ENCODE measurements at places on chromosomes 1 and 21.

DNA sequence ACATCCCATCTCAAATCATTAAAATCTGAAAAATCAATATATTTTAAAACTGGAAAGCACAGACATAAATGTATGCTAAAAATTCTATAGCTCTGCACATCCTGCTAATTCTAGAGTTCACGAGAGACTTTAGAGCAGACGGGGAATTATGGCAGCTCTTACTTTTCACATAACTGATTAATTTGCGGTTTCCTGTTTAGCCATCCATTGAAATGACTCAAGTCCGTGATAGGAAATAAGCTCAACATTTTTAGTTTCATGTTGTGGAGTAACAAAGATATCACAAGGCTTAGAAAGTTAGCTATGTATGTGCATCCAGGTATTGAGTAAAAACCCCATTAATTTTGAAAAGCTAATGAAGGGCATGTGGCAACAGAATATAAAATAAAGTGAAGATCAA lies 123.2 kb downstream of the SMYD2 start:
- no peak for DNase-seq

GRCh38 chr1:3787349-3787715 lies 9.0 kb downstream of the LRRC47 start:
- DNase-seq = no peak

GRCh38 chr1:48908606-48909005 lies 131.9 kb upstream of the BEND5 start:
- no peak for DNase-seq

GRCh38 chr21:17929510-17929909 lies 110.4 kb upstream of the C21orf91 start:
- no peak for DNase-seq

DNA sequence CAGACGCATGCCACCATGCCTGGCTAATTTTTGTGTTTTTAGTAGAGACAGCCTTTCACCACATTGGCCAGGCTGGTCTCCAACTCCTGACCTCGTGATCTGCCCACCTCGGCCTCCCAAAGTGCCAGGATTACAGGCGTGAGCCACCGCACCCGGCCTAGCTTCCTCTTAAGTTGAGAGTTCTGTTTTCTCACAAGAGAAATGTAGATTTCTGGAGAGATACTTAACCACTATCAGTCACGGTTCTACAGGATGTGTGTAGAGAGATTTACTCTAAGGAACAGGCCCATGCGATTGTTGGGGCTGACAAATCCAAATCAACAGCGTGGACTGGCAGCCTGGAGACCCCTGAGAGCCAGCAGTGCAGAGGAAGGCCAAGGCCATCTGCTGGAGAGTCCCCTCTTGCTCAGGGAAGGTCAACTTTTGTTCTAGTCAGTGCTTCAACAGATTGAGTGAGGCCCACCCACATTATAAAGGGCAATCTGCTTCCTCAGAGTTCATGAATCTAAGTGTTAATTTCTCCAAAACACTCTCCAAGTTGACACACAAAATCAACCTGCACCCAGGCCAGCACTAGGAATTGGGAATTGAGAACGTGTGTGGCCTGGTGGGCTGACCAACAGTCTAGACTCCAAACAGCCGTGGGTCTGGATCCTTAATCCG lies 38.7 kb downstream of the CHAF1B start:
- DNase-seq = no peak

- DNase-seq = no peak
These were observed 512.7 kb upstream of the ZRANB2 start for GRCh38 chr1:71593523-71593922.

DNA sequence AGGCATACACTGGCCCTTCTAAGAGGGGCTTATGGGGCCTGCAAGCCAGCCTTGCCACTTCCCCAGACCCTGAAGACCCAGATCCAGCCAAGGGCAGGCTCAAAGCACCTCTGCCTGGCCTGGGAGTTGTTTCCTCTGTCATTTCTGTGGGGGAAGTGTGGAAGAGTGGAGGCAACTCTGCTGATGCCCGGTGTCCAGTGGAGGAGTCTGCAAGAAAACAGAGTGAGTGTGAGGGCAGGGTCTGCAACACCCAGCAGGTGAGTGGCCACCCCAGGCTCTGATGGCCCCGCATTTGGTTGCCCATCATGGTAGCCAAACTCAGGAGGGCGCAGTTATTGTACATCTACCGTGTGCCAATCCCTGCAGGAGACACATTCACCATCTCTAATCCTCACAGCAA lies 8.4 kb downstream of the CLEC20A start:
- no peak for DNase-seq

DNA sequence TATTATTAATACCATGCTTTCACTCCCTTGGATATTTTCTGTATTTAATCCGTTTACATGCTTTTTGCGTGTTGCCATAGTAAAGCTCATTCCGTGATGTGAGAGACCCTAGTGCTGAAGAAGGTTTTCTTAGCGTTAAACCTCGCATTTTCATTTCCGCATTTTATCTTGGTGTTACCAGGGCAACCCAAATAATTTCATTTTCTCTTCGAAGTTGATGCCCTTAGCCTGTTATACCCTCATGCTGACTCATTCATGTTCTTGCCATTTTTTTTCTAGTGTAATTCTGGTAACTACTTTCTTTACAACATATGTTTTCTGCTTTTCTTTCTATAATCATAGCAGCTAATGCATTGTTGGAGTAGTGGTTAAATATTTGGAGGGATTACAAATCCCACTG lies 37.2 kb downstream of the LRRC8C start:
- no peak for DNase-seq

- DNase-seq = no peak
These were observed 550.0 kb downstream of the BRINP3 start for GRCh38 chr1:189927641-189928040.

- no peak for DNase-seq
These were observed 51.6 kb downstream of the PLPP3 start for GRCh38 chr1:56527548-56528302.

GRCh38 chr1:245211035-245211749 lies 56.4 kb downstream of the KIF26B start:
- no peak for DNase-seq

GRCh38 chr1:233599542-233600073 lies 14.3 kb upstream of the KCNK1 start:
- no peak for DNase-seq

DNA sequence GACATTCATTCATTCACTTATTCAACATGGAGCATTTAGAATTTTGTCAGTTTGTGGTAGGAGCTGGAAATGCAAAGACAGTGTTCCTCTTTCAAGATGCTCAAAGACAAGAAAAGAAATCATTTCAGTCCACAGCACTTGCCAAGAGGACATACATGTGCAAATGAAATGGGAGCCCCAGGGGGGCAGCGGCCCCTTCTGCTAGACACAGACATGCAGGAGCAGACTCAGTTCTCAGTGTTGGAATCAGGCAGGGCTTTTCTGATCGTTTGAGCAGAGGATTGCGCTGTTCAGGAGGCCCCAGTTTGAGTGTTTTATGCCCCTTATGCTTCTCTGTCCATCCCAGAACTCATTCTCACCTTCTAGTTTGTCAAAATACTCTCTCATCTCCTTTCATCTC lies 35.6 kb upstream of the VASH2 start:
- DNase-seq = no peak

GRCh38 chr21:31346256-31346821 lies 2.3 kb upstream of the TIAM1 start:
- no peak for DNase-seq

GRCh38 chr1:18922848-18923755 lies 20.7 kb upstream of the ALDH4A1 start:
- DNase-seq = no peak

DNA sequence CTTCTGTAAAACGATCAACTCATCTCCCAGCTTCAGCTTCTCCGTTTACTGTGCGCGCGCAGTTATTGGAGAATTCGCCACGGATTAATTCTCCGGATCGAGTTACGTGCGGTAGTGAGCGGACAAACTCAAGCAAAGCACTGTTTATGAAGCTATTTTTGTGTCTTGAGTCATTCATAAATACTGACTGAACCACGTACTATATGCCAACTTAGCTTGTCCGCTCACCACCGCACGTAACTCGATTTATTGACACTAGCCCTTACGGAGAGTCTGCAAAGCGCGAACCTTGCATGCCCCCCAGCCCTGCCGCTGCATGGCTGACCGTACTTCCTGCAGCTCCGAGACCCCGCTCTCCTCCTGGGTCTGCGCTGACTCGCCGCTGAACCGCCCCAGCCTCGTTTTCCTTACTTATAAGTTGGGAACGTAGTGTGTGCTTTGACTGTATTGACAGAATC lies 773 bp downstream of the CHD1L start:
- DNase-seq = no peak

DNA sequence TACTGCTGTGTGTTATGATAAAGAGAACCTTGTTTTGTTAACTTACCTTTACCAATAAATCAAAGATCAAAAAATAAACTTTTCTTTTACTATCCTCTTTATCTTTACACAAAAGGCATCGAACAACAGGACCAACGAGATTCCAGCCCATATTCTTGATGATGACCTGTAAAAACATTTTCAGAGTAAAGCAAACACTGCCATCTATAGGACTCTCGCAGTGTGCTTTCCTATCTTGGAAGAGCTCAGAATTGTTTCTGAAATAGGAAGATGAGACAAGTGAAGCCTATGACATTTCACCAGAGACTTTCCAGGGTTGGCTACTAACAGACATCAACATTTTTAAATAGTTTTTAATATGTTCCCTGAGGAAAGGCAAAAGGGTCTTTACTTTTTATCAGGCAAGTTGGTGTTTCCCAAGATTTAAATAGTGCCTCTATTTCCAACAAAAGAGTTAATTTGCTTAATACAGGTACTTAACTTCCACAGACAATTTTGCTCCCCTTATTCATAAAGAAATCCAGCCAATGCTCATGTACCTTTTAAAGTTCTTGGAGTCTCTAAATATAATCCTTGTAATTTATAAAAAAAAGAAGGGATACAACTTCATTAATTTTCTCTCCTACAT lies 7.3 kb downstream of the GLMN start:
- DNase-seq = no peak

GRCh38 chr1:94037392-94038229 lies 83.3 kb downstream of the ABCA4 start:
- no peak for DNase-seq

DNA sequence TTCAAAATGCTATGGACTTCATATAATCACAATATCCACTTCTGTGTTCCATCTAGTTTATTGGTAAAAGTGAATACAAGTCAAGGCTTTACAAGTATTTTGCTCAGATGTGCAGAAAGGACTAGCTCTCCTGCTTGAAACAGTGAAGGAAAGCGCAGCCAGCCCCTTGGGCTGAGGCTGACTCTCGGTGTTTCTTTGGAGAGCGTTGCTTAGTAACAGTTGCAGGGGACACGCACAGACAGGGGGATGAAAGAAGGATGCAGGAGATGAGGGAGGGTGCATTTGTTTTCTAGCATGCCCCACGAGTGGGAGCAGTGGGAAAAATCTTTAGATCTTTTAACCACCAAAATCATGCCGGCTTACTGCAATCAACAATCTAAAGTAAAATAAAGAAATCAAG lies 9.1 kb downstream of the PYCR2 start:
- no peak for DNase-seq

DNA sequence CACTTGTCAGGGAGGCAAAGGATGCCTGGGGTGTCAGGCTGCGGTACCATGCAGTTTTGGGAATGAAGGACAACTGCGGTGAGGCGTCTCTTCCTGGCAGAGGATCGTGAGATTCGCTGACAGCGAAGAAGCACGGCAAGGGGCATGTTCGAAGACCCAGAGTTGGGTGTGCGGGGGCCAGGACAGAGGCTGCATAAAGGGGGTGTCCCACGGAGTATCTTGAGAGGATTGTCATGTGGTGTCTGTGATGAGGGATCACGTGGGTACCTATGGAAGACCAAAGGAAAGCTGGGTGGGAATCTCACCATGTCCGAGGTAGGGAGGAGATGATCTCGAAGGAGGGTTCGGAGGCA lies 372 bp downstream of the SLC25A44 start:
- no peak for DNase-seq

DNA sequence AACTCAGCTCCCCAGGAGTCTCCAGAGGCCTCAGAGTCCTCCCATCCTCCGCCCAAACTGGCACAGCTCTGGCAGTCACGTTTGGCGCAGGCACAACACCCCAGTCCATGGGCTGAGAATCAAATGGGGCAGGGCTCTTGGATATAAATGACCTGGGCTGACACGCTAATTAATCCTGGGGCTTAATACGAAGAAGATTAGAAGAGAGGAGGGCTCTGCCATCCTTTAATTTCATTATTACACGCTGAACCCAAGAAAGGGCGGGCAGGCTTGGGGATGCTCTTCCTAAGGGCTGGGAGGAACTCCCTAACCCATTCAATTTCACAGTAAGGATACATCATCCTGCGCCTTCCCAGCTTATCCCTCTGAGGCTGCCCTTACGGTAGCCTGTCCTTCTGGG lies 2.4 kb downstream of the GRIK3 start:
- no peak for DNase-seq

- DNase-seq = no peak
These were observed 43.3 kb downstream of the ZBTB17 start for GRCh38 chr1:15932612-15933011.

GRCh38 chr1:68918563-68918962 lies 421.7 kb upstream of the DEPDC1 start:
- no peak for DNase-seq

DNA sequence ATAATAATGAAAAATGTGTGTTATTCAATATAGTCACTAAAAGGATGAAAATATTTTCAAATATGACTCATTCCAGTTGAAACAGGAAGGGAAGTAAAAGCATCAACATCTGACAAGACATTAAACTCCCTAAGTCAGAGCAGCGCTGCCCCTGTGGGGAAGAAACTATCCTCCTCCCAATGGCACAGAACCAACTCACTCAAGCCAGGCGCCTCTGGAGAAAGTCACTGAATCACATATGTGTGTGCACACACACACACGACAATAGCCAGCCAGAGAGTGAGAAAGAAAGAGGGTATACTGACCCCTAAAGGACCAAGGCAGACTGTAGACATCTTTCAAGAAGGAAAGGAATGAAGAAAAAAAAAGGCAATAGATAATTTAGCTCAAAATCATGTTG lies 126.9 kb downstream of the SETD4 start:
- no peak for DNase-seq

GRCh38 chr1:18714404-18715175 lies 83.9 kb downstream of the PAX7 start:
- no peak for DNase-seq

- no peak for DNase-seq
These were observed 79.6 kb downstream of the ZC3H11B start for GRCh38 chr1:219533280-219533679.

GRCh38 chr1:156423422-156424352 lies 54.7 kb downstream of the RHBG start:
- no peak for DNase-seq

- DNase-seq = no peak
These were observed 203.3 kb upstream of the IVNS1ABP start for GRCh38 chr1:185520188-185520920.

GRCh38 chr1:156959414-156959813 lies 39.0 kb downstream of the LRRC71 start:
- no peak for DNase-seq
